ENCODE measurements at places on chromosomes 1 and 21.

GRCh38 chr1:51488372-51489050 is 30.6 kb downstream of the EPS15 start:
- DNase-seq = no peak

DNA sequence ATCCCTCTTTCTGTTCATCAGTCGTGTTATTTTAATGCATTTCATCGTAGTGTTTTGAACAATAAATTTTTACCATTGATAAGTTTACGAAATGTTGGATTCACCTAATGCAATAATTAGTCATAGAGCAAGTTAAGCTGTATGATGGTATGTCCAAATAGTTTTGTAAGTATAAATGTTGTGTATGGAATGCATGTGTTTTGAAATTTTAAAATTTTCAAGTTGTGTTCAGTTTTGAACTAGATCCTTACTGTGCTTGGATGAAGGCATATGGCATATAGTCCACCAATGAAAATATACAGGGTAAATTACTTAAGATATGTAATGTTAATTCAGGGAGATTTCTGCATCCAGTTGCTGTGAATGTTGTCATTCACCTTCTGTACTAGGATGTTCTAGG is 2.3 kb downstream of the ZMYM4 start:
- no peak for DNase-seq

- DNase-seq = no peak
These were observed 3.5 kb upstream of the TFF1 start for GRCh38 chr21:42369821-42370220.

GRCh38 chr1:176517484-176517883 is 54.5 kb downstream of the PAPPA2 start:
- DNase-seq = no peak

GRCh38 chr1:101088431-101088830 is 62.8 kb upstream of the DPH5 start:
- no peak for DNase-seq

DNA sequence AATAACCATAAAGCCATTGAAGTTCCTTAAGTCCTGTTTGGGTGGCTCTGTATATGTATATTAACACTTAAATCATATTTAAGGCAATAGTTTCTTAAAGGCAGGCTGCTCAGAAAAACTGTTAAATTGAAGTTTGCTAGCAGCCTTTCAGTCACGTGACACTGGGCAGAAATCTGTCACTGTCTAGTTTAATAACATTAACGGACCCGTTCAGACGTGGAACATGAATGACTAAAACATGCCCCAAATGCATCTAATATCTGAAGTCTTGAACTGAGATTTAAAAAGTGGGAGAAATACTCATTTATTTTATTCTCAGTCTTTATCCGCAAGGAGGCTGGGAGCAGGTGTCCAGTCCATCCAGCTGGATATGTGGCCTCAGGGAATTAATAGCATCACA is 3.3 kb upstream of the SPATA1 start:
- DNase-seq = no peak

DNA sequence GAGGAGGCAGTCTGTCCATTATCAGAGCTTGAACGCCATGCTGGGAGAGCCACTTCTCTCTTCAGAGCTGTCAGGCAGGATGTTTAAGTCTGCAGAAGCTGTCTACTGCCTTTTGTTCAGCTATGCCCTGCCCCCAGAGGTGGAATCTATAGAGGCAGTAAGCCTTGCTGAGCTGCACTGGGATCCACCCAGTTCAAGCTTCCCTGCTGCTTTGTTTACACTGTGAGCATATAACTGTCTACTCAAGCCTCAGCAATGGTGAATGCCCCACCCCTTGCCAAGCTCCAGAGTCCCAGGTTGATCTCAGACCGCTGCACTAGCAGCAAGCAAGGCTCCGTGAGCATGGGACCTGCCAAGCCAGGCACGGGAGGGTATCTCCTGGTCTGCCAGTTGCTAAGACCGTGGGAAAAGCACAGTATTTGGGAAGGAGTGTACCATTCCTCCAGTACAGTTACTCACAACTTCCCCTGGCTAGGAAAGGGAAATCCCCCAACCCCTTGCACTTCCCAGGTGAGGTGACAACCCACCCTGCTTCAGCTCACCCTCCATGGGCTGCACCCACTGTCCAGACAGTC is 32.5 kb downstream of the RGS13 start:
- no peak for DNase-seq

DNA sequence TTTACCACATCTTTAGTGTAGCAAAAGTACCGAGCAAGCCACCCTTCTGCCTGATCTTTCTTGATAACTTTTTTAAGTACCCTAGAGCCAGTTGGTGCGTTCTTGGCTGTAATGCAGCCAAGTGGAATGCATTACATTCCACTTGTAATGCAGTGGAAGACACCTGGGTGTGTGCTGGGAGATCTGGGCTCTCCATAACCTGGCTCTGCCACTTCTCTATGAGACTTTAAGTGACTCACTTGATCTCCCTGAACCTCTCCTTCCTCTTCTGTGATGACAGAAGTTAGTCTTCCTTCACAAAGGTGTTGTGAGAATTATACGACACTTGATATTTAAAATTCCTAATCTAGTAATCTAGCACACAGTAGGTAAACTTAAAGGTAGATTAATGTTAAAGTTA is 35.3 kb upstream of the NFIA start:
- DNase-seq = no peak

Data from stimulated activated CD4-positive, alpha-beta T cell treated with anti-CD3 and anti-CD28 coated beads, TNF-alpha, amount 100 ng/mL, for 1 hour (primary cell).